GM20000 (cell line): ENCODE measurements at places on chromosomes 7 and 10.
A peak's percentile ranks its signal among the peaks of the same experiment; 100 is the strongest.

DNA sequence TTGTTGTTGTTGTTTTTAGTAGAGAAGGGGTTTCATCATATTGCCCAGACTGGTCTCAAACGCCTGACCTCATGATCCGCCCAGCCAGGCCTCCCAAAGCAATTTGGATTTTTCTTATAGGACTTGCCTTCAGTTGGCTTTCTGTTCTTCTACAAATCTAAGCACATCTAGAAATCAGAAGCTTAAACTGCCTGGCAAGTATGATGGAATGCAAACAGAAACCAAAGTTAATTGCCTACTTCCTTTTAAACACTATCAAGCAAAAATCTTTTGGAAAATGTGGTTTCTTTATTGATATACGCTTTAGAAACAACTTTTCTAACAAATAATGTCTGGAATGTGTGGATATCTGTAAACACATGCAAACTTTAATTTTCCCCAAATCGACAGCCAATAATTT lies 64.9 kb downstream of the USP6NL start:
- DNase-seq = no peak

DNA sequence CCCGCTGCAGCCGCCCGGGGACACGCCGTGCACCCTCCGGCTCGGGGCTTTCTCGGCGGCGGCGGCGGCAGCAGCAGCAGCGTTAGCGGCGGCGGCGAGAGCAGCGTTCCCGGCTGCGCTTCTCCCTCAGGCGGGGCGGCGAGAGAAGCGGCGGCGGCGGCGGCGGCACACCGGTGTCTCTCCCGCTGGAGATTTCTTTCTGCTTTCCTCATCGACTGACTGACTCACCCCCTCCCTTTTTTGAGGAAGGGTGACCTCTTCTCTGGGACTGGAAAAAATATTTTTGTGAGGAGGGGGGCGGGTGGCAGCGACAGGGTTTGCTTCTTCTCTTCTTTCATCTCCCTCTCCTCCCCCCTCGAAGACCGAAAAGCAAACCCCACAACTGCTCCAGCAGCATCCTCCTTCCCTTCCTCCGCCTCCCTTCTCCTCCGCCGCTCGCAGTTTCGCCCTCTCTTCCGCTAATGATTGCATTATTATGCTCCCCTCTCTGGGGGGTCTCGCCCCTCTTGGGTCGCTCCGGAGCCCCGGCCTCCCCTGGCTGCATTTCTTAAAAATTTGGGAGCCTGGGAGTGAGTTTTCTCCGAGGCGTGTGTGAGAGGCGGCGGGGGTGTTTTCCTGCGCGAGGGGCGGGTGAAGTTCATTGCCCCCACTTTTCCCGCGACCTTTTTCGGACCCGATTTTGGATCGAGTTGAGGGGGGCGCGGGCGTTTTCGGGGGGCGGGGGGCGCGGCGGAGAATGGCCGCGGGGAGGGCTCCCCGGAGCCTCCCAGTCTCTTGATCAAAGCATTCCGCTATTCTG lies 411 bp downstream of the AUTS2 start:
- peak; percentile 67 for DNase-seq

DNA sequence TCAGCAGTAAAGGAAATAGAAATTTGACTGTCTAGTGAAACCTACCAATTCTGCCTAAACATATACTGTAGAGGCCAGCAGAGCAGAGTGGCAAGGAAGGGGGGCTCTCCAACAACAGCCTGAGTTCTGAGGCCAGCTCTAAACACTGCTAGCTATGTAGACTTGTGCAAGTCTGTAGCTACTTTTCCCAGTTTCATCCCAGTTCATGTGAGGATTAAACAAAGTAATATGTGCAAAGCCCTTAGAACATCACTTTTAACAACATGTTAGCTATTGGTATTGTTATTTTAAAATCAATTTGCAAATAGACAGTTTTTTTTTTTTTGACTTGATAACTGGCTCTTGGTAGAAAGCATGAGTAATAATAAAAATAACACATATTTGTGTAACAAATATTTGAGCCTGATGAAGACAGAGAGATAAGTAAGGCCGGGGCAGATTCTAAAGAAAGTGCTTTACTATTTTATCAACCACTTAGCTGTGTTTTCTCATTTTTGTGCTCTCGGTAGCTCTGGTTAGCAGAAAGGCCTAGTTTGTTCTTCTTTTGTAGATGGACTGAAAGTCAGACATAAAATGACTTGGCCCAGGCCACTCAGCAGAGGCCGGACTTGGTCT lies 9.3 kb downstream of the CHST12 start:
- no peak for DNase-seq

- DNase-seq = no peak
Measured at GRCh38 chr10:14397066-14397465, 66.3 kb upstream of the FRMD4A start.

GRCh38 chr7:38410056-38410455 lies 136.6 kb upstream of the TARP start:
- DNase-seq = no peak

GRCh38 chr10:131667561-131667960 lies 233.2 kb upstream of the PPP2R2D start:
- no peak for DNase-seq

DNA sequence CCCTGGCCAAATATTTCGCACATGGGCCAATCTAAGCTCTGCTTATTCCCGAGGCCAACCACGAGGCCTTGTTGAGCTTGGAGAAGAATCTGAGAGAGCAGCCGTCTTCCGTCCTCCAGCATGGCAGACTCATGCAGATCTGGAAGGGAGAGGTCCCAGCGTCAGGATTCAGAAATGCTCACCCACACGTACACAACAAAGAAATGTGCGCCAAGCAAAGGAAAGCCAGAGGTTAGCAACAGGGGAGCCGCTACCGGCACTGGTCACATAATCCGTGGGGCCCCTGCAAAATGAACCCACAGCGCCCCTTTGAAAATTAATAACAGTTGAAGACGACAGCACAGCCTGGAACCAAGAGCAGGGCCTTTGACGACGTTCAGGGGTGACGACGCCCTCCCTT lies 25.4 kb upstream of the PRKAG2 start:
- DNase-seq = no peak

DNA sequence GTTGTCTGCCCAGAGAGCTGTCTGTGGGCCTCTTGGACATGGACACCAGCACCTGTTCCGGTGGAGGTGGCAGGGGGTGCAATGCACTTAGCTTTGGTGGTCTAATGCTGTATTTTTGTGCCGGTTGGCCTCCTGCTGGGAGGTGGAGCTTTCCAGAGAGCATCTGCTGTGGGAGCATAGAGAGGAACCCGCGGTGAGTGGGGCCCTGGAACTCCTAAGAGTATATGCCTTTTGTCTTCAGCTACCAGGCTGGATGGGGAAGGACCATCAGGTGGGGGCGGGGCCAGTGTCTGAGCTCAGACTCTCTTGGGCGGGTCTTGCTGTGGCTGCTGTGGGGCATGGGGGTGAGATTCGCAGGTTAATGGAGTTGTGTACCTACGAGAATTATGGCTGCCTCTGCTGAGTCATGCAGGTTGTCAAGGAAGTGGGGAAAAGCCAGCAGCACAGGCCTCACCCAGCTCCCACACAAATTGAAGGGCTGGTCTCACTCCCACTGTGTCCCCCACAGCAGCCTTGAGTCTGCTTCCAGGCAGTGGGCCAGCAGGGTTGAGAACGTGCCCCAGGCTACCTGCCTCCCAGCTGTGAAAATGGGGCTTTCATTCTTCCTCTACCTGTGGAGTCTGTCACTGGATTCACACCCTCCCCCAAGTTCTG lies 29.0 kb downstream of the JAKMIP3 start:
- DNase-seq = no peak
